ENCODE measurements at places on chromosomes 13 and 19.

- DNase-seq = no peak
These were observed 32.7 kb upstream of the SOX1 start for GRCh38 chr13:112034231-112034630.

GRCh38 chr19:56840451-56841192 lies at the start of the genes PEG3 and ZIM2:
PEG3 (minus strand) TSS chr19:56840726; CDS start chr19:56824655, 16,071 bp downstream.
ZIM2 (minus strand) TSS chr19:56840726; CDS start chr19:56824277, 16,449 bp downstream.
- no peak for DNase-seq

DNA sequence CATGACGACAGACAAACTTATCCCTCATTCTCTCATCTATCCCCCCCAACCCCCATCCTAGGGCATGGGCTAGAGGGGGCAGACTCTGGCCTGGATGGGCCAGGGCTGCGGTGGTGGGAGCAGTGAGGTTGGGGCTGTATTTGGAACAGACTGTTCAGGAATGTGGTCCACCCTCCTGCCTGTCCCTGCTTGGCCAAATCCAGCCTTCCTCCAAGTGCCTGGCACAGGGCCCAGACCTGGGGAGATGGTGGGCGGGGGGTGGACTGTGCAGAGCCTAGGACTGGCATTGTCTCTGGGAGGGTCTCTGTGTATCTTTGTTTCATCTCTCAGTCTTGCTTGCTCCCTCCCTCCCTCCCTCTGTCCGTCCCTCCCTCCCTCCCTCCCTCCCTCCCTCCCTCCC lies 14.2 kb downstream of the EGLN2 start:
- DNase-seq = no peak

DNA sequence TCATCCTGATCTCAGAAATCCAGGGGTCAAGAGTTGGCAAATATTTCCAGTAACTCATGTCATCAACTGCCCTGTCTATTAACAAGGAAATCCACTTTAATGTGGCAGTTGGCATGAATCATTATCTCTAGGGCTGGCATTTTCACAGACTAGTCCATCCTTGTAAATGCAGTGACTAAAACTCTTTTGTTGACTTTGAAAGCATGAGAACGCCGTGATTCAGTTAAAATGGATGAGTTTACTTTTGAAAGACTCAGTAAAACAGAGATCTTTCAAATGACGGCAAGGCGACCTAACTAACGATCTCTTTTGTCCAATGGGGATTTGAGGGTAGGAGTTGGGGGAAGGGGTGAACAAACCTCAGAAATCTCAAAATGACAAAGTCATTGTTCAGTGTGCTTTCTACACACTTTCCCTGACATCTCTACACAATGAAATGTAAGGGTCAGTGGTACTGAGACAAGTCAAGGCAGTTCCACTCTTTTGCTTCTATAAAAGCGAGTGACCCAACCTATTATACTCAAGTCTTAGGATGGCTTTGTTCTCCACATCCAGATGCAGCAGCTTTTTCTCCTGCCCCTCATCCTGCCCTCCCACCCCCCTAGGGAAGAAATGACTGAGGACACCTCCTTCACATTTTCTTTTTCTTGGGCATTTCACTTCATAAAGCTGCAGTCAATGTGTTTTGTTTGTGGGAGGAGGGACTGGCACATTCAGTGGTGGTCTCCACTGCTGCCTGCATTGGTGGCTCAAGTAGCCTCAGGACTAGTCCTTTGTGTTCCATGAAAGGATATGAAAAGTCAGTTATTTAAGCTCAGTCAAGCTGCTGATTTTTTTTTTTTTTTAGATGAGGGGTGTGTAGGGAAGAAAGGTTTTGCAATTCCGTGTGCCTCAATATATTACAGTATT lies 200.5 kb downstream of the ABCC4 start:
- no peak for DNase-seq

DNA sequence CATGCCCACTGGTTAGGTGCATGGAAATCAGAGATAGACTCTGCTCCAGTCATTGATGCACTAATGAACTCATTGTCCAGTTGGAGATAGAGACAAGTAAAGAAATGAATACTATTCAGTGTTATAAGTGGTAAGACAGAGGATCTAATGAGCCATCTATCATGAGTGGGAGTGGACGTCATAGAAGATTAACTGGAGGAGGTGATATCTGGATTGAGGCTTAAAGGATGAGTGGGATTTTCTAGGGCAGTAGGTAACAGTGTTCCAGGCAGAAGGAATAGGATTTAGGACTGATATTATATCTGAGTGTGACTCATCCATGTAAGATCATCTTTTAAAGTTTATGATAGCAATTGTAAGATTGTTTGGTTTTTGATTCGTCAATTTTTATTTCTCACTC lies 152.2 kb upstream of the CSNK1A1L start:
- DNase-seq = no peak

DNA sequence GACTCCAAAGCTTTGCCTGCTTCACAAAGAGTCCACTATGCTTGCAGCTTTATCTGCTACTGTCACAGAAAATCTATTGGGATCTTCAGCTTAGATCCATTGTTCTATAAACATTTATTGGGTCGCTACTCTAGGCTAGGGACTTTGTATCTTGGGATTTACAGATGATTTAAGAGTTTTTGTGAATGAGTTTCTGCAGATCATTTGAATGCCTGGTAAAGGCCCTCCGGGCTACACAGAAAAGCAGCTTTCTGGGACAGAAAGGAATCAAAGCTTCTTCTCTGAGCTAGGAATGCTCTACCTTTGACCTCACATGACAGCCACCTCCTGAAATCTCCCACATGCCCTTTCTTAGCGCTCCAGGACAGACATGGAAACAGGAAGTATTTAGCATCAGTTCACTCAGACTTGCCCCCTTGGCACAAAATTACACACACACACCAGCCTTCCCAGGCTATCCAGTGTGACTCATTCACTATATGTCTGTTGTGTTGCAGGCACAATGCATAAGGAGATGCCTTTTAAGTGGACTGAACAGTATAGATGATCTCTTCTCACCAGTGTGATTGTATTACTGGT lies 492.4 kb downstream of the DACH1 start:
- no peak for DNase-seq

GRCh38 chr19:41265395-41266153 lies 1.4 kb downstream of the HNRNPUL1 start:
- DNase-seq = no peak

DNA sequence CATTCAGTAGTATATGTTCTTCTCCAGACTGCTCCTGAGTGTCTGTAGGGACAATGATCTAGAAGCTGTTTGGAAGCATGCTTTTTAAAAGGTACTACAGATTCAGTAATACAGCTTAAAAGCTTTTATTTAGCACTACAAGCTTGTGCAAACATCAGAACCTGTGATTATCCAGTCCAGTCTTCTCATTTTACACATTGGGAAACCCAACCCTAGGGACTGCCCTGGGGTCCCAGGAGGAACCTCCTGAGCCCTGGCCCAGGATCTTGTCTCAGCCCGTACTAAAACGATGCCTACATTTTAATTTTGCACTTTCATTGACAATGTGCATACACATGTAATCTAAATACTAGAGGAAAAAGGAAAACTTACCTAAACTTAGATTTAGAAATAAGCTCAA lies 12.5 kb downstream of the DOCK9 start:
- no peak for DNase-seq

GRCh38 chr13:113897161-113897560 lies 33.3 kb upstream of the GAS6 start:
- DNase-seq = no peak

- DNase-seq = no peak
These were observed 103.3 kb downstream of the GGACT start for GRCh38 chr13:100485265-100485664.

DNA sequence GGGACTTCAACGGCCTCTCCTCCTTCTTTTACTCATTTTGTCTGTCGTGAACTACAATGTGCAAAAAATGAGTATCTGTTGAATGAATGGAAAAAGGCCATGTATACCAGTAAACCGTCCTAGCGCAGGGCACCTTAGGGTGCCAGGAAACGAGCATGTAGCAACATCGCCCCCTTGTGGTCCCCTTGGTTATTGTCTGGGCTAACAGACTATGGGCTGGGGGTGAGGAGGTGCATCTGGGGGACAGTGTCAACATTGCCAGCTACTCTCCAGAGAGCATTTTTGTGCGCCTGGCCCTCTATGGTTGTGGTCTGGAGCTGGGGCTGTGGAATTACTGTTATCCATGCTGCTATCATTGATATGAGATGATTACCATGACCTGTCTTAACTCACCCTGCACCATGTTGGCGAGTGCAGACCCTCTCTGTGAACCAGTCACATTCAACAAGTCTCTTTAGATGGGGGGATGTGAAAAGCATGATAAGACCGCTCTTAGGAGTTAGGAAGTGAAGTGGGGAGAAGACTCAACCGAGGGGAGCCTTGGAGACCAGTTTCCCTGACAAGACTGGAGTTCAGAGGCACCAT lies 22.8 kb upstream of the SIGLEC11 start:
- DNase-seq = peak; percentile 61

- DNase-seq = no peak
These were observed 44.4 kb upstream of the FARP1 start for GRCh38 chr13:98098516-98098915.

DNA sequence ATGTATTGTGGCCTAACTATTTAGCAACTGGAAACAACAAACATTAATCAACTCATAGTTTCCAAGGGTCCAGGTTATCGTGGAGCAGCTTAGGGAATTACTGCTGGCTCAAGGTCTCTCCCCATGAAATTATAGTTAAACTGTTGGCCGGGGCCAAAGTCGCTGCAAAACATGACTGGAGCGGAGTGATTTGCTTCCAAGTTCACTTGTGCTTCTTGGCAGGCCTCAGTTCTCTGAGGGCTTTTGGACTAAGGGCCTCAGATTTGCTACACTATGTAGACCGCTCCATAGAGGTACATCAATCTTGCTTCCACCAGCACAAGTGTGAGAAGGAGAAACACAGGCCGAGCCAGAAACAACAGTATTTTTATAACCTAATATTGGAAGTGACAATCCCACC lies 9.4 kb upstream of the KBTBD7 start:
- DNase-seq = no peak

DNA sequence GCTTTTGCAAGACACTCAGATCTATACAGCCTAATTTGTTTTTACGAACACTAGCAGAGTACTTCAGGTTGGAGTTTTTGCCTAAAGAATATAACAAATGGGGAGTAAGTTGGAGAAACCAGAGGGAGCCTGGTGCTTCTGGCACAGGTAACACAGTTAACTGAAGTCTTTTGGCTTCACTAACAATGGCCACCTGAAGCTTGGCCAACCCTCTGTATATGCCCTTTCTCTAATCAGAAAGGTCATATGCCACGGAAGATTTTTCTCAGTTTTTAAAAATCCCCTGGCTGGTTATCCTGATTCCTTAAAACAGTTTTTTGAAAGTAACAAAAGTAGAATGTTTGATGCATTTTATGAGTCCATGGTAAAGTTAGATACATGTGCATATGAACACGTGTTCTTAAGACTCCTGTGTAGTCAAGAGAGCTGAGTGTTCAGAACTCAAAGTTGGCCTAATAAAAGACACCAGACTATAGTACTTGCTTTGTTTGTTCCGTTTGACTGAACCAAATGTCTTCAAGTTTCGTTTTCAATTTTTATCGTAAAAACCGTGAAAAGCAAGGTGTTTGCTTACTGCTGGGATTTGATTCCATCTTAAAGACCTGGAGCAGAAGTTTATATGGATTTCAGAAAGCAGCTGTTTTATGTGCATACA lies 137.5 kb downstream of the KCNRG start:
- no peak for DNase-seq

DNA sequence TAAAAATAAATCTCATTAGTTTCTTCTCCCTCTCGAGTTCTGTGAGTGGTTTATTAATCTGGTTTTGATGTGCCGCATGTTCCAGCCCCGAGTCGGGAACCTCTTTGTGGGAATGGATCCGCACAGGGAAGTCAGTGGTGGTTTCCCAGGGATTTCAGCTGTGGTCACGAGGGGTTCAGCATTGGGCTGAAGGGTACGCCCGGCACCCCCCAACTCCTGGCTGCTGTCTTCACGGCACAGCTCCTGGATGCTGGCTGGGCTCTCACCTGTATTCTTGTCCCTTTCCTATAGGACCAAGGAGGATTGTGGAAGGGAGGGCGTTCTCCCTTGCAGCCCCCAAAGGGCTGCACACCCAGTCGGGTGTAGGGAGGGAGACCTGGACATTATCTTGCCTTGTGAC lies 167.8 kb downstream of the ZNF536 start:
- DNase-seq = no peak

GRCh38 chr19:56748378-56748777 lies 76.8 kb upstream of the ZNF835 start:
- no peak for DNase-seq

All from stimulated activated CD8-positive, alpha-beta memory T cell treated with anti-CD3 and anti-CD28 coated beads, Interleukin-7, amount 100 ng/mL, for 1 hour (primary cell).